NCI-H510A treated with DMSO at 0.1 percent for 48 hours (cell line): ENCODE measurements at places on chromosomes 16 and 17.

DNA sequence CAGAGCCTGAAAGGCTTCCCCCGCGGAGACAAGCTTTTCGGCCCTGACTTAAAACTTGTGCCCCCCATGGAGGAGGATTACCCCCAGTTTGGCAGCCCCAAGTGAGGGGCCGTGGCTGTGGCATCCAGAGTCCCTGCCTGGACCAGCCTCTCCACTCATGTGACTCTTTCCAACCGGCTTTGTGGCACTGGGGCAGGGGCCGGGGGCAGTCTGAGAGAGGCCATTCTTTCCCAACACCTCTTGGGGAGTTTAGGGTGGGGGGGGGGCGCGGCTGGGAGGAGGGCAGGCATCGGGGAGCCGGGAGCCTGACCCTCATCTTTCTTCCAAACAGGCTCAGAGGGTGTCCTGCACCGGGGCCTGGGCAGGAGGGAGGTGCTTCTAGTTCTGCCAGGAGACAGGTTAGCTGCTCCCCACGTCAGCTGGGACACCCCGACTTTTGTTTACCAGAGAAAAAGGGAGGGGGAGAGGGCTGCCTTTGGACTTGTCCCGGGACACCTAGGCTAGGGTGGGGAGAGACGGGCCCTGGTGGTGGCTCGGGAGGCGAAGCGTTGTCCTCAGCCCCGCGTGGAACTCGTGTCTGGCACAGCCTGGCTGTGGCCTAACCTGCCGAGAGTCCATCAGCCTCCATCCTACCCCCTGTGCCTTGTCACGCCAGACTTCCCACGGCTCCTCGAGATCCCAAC is 7.3 kb upstream of the SERPINF1 start:
- no peak for DNase-seq

GRCh38 chr17:36592716-36593321 is 1.1 kb downstream of the DHRS11 start:
- no peak for DNase-seq

GRCh38 chr17:77492446-77493237 is 351.9 kb downstream of the SEC14L1 start:
- DNase-seq, result no peak

GRCh38 chr17:81900181-81900820 is 1.7 kb upstream of the NPB start:
- no peak for DNase-seq

DNA sequence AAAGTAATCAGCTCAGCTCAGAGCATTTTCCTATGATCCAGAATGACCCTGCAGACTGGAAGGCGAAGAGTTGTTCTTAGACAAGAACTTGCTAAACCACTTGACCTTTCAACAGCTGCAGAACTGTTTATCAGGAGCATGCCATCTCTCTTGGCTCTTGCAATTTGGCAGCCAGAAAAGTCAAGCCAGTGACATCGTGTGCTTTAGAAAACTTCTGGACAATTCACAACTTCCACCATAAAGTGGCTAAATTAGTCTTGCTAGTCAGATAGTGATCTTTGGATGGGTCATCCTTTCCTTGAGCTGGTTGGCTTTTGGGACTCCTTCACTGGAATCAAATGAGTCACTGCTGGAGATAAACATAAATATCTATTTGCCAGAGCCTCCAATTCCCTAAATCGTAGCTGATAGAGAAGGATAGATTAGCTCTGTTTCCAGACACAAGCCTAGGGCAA is 146.5 kb downstream of the MAP2K6 start:
- no peak for DNase-seq

DNA sequence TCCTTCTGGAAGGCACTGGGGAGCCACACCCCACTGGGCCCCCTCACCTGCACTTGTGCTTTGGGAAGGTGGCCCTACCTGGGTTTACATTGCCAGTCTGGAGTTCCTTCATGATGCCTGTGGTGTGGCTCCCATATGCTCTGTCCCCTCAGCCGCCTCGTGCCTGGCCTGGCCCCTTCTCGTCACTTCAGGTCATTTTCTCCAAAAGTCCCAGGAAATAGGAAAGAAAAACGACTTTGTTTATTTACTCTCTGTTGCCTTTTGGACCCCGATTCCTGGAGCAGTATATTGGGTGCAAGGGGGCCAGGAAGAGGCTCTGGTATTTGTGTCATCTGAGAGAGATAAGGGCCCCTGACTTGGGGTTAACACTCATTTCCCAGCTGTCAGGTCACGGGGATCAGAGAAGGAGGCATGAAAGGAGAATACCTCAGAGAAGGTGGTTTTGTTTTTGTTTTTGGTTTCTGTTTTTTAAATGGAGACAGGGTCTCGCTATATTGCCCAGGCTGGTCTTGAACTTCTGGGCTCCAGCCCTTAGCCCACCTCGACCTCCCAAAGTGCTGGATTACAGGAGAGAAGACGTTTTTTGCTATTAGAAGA is 4.7 kb downstream of the SOCS3 start:
- no peak for DNase-seq

DNA sequence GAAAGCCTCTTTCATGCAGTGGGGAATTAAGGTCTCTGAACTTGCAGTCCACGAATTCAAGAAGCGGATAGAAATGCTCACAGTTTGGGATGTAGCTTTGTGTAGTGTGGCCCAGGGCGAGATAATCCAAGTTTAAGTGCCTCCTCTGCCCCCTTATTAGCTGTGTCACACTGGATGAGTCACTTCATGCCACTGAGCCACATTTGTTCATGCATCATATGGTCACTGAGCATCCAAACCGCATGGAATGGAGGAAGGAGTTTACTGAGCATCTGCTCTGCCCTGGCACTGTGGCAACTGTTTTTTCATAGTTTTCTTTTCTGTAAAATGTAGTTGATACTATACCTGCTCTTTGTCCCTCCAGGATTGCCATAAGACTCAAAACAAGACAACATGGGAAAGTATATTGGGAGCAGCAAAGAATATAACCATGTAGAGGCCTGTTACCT is 15.1 kb upstream of the DHX8 start:
- DNase-seq, result no peak

- DNase-seq, result no peak
These were observed 12.3 kb upstream of the CHCT1 start for GRCh38 chr17:60410001-60410400.

GRCh38 chr17:43779145-43780125 is 658 bp upstream of the DUSP3 start:
- peak; percentile 78 for DNase-seq

DNA sequence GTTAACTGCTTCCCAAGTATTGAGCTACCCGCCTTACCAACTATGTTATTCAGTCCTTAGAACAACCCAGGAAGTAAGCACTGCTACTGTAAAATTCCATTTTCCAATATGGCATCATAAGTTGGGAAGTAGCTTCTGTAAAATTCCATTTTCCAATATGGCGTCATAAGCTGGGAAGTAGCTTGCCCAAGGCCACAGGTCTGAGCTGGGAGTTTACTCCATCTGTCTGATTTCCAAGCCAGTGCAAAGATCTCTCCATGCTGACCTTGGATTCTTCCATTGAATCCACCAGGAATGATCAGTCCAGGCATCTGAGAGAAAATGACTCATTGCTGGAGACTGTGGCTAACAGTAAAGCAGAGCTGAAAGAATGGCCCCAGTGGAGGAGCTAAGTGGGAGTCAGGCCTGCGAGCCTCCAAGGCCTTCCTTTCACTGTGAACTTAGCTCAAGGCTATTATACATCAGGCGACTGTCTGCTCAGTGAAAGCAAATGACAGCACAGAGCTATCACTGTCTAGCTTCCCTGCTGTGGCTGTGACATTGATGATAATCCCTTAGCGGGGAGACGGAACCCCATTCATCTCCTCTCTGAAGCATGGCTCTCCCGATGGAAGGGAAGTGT is 430.4 kb downstream of the HAPSTR1 start:
- no peak for DNase-seq

- DNase-seq, result no peak
These were observed 30.7 kb downstream of the CD300LF start for GRCh38 chr17:74682028-74682427.

DNA sequence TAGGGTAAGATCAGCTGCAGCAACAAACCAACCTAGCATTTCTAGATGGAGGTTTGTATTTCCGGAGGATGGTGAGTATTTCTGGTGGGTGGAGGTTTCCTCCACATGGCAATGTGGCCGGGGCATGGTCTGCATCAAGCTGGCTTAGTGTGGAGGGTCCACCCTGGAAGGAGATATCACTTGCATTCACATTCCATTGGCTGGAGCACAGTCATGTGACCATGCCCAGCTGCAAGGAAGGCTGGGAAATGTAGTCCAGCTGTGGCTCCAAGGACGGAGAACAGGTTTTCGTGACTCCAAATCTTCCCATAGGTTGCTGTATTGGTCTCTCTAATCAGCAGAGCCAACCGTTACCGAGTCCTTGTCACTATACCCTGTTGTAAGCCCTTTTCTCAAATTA is 68.7 kb downstream of the RAI1 start:
- DNase-seq, result peak; percentile 62

GRCh38 chr16:21614896-21615295 is 15.5 kb downstream of the METTL9 start:
- no peak for DNase-seq

DNA sequence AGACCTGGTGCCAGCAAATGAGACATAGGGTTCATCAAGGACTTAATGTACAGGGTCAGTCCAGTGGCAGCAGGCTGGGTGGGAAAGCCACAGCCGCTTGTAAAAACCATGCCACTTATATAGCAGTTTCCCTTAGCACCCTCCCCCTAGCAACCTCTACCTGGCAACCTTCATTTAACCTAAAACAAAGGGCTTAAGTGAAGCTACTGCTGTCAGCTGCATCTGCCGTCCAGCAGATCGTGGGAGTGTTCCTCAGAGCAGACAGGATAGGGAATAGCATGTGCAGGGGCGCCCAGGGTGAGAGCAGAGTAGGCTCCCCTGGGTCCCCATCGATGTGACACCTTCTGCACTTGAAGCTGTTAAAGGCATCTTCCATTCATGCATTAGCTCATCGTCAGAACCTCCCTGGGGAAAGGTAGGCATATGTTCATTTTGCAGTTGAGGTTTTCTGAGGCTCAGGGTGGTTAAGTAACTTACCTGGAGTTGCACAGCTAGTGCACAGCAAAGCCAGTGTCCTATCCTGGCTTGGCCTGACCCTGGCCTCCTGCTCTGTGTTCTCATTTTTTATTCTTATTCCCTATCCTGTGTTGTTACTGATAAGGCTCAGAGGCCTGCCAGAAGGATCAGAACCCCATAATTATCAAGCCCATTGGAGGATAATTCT is 112.5 kb downstream of the SOCS1 start:
- no peak for DNase-seq

GRCh38 chr17:1813088-1813487 is 16.6 kb downstream of the SMYD4 start:
- DNase-seq, result no peak

DNA sequence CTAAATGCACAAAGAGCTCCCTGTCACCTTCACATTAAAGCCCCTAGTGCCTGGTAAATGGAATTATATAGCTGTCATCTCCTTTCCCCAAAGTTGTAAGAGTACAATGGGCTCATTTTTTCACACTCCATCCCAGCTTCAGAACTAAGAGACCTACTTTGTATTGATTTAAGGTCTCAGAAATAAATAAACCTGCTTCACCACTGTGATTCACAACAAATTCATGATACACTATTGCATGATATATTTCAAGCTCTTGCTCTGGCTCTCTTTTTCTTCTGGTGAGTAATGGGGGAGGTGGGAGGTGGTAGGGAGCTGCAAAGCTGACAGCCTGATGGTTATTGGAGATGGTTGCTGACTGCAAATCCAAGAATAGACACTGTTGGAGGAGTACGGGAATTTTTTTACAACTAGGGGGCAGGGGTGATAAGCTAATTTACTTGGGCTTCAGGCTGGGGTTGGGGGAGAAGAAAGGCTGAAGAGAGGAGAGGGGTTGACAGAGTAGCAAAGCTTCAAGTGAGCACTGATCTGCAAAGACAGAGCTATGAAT is 189.9 kb downstream of the AATF start:
- DNase-seq, result no peak

DNA sequence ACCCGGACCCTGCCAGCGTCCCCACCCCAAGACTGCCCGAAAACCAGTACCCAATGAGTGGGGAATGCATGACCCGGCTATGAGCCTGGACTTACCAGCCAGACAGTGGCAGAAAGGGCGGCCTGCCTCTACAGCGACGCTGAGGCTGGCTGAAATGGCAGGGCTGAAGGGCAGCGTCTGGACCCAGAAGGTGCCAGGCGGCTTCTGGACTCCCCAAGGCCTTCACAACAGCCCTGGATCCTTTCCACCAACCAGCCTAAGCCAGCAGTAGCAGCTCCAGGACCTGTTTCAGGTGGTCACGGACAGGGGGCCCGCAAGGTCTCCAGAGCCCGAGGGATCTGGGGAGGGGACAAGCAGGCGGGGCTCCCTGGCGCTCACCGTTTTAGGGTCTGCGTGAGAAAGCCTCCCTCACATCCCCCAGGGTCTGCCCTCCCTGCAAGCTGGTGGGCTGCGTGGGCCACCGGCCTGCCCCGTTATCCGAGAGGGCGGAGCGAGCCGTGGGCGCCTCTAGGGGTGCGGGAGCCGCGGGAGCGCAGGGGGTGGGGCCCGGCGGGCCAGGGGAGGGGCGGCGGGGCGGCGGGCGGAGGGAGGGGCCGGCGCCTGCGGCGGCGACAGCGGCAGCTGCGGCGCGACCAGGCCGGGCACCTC is at the start of gene RIPOR1:
Gene RIPOR1, plus strand, starts transcription at position 608 of the 648 bp plus-strand sequence. CDS start 9,618 bp downstream, outside the sequence.
- DNase-seq, result peak; percentile 11

DNA sequence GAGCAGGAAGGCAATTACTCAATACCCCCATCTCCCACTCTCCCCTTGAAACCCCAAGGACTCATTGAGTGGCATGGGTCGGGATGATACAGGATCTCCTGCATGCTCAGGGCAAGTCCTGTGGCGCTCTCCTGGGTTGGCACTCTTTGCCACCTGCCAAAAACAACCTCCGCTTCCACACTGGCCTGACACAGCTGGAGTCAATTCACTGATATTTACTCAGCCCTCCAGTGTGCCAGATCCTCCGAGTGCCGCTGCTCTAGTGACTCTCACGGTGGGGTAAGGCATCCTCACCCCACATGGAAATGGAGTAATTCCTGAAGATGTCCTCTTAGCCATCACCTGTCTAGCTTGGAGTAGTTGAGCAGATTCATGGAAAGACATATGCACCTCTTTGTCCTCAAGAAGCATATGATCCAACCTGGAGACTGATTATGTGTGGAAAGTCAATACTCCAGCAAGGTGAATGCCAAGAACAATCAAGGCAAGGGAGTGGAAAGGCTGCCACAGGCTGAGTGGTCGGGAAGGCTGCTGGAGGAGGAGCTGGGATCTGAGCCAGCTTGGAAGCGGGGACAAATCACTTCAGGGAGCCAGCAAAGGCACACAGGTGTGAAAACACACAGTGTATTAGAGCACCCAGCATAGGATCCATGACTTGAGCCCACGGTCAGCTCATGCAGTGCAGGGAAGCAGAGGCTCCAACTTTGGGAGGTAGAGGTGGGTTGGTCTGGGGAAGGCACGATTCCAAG is 12.6 kb upstream of the GOSR2 start:
- peak; percentile 24 for DNase-seq
